ENCODE measurements at places on chromosomes 11 and 22. TPM values are rescaled to one million over a fixed set of nuclear protein-coding genes. Genes with fewer than 3 reads are reported as not detected.

LRRC56 gene
- total RNA-seq = 3.4 TPM

ZNF215 gene
- 18.2 TPM for total RNA-seq

DNA sequence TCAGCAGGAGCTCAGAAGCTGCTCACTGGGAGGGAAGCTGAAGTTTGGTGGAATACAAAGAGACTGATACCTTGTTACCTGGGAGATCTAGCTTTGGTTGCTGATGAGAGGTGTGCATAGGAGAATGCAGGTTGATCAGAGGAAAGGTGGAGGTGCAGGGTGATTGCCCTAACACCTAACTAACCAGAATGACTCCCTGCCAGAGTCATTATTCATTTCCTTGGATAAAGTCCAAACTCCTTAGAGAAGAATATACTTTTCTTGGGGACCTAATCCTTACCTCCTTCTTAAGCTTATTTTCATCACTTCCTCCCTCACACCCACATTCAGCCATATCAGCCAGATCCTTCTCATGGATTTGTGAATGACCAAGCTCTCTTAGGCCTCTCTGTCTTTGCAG is 814.2 kb upstream of the TENM4 start:
- H3K27ac ChIP-seq = no peak overlapping the region
- no peaks in the 10 kb centered on the region for H3K36me3 ChIP-seq

BIK gene
- 6.8 TPM for total RNA-seq

RAG2 gene
- not detected for total RNA-seq

CHRM1 gene
- not detected for total RNA-seq

DNA sequence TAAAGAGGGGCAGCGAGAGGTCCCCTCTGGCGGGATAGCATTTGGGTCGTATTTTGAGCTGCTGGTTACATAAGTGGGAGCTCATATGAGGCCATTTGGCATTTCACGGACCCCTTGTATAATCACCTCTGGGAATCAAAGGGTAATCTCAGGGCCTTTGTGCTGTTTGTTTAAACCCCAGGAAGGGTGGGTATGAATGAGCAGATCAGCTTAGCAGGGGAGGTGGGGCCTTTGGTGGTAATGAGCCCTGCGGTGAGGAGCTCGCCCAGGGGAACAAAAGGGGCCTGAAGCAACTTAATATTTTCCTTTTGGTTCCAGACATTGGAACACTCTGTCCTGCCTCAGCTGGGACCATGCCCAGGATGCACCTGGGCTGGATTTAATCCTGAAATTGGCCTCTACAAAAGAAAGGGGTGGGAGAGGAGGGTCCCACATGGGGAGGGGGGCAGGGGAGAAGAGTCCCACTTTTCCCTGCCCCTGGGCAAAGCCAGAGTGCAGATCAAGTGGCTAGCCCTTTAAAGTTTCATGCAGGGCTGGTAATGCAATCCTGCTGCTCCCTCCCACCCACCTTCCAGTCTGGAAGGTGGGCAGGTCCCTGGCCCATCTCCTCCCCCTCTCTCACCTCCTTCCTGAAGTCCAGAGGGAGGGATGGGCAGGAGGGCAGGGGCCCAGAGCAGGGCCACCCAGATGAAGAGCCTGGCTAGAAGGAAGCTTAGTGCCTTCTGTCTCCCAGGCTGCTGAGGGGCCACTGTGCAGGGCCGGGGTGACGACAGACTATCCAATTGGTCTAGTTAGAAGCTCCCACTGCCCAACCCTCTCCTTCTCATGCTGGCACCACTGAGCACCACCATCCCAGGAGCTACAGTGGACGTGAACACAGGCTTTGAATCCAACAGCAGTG is 10.5 kb downstream of the TSKU start:
- no peak overlapping the region for H3K4me3 ChIP-seq
- H3K27ac ChIP-seq = no peak overlapping the region
- H3K36me3 ChIP-seq = peaks cover 44% of the 10 kb centered on the region
- peak; percentile 33 for DNase-seq
- no peaks in the 10 kb centered on the region for H3K27me3 ChIP-seq

BCO2 gene
- 0.31 TPM for total RNA-seq

GRCh38 chr22:44783581-44783980 is 31.2 kb downstream of the ARHGAP8 start:
- no peak for DNase-seq
- no peaks in the 10 kb centered on the region for H3K27me3 ChIP-seq
- no peak overlapping the region for H3K27ac ChIP-seq
- H3K4me3 ChIP-seq = no peak overlapping the region
- H3K36me3 ChIP-seq = peaks cover 21% of the 10 kb centered on the region
- no peaks in the 10 kb centered on the region for H3K4me1 ChIP-seq

C11orf97 gene
- total RNA-seq = not detected

GRCh38 chr11:80635178-80635577 is 1194.3 kb upstream of the TENM4 start:
- no peaks in the 10 kb centered on the region for H3K27me3 ChIP-seq
- no peaks in the 10 kb centered on the region for H3K4me1 ChIP-seq
- H3K36me3 ChIP-seq = no peaks in the 10 kb centered on the region
- H3K4me3 ChIP-seq = no peak overlapping the region
- no peak for DNase-seq
- no peak overlapping the region for H3K27ac ChIP-seq
